ENCODE measurements at places on chromosomes 5 and 9.

- DNase-seq = no peak
Measured at GRCh38 chr5:149999359-149999758, 1.1 kb downstream of the TIGD6 start.

- DNase-seq = no peak
Measured at GRCh38 chr5:176474476-176474875, 26.3 kb downstream of the FAF2 start.

DNA sequence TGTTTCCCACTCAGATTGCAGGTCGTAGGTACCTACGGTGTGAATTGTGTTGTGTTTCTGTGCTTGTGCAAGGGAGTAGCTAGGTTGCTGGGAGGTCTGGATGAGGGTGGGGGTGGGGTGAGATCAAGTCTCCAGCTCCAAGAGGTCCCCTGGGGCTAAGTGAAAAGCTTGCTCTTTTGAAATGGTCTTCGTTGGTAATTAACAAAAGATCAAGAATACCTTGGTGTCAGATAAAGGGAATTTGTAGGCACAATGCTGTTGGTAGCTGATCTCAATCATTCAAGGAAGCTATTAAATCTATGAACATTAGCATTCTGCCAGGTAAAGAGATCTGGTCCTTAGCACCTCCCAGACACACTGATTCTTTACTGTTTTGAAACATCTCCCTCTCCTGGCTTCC, 928 bp upstream of the PCDHGC4 start:
- no peak for DNase-seq

DNA sequence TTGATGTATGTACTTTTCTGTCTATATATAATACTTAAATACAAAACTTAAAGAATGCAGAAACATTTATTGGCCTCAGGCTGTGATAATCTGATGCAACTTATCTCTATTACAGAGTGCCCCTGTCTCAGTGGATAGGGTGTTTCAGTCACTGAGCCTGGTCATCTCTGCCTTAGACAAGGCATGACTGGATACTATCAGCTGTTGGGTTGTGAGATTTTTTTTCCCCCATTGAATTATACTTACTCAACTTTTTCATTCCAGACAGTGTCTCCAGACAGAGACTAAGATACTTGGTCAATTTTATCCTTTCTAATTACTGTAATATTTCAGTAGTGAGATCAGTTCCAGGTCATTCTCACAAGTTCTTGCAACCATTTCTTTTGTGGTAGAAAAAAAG, 26.7 kb downstream of the XRCC4 start:
- DNase-seq = no peak

DNA sequence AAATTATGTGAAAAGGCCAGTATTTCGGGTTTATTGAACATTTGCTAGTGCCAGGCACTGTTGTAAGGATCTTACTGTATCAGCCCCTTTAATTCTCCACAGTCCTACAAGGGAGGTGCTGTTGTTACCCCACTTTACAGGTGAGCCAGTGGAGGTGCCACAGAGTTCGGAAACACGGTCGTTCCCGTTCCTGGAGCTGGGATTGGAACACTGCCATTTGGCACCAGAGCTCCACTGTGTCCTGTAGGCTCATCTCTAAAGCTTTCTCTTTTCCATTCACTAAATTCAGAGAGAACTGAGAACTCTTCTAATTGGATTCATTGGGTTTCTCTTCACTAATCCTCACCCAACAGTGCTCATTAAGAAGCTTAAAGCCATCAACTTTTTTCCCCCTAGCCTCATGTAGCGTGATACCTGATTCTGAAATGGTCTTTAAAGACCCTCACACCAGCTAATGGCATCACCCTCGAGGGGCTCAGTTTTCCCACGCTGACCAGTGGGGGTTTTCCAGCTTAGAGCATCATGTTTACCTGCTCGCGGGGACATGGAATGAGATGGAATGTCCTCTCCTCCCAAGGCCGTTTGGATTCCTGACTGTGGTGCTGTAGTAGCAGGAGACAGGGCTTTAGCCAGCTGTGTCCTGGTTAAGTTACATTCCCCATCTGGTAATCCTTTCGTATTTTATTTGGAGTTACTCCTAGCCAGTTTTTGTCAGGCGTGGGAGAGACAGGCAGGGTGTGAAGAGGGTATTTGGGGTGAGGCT, 5.8 kb downstream of the ERGIC1 start:
- no peak for DNase-seq

Measured in SJSA1 (cell line).